ENCODE measurements at places on chromosomes 2 and 18.

DNA sequence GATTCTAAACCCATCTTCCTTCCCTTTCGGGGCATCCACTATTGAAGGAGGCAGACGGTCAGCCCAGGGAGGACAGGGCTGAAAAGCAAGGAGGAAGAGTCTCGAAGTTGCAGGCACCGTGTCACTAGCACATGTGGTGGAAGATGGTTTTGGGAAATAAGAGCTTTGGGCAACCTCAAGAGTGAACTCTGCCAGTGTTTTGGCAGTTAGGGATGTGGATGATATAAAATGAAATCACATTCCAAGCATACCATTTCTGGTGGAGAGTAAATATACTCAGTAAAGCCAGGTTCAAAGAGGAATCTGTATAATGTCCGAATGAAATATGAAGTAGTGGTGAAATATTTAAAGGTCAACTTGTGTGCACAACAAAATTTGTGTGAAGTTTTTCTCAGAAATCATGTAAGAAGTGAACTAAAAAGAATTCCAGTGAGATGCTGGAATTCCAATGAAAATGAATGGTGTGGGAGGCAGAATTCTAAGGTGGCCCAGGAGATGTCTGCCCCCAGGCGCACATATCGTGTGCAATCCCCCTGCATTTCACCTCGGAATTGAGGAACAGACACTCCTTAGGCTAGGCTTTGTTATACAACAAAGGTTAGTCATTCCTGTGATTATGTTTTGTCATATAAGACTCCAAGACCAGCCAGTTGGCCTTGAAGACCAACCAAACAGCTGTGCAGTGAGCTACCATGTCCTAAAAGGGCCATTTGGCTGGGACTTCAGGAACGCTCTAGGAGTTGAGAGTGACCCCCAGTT lies 147.1 kb downstream of the SH3BP4 start:
- no peak for DNase-seq

DNA sequence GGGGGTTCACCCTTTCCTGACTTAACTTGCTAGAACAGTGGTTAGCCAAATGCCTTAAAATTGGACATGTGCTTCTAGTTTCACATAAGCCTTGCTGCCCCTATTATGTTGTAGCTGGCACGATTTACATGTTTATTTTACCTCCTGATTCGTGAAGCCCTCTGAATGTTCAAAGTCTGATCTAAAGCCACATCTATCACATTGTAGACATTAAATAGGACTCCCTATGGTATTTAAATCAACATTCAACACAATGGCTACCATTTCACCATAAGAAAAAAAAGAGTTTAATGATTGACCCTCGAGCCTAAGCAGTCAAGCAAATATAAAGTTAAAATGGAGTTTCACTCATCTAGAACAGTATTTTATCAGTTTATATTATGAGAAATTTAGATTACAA lies 151.5 kb downstream of the GULP1 start:
- no peak for DNase-seq

DNA sequence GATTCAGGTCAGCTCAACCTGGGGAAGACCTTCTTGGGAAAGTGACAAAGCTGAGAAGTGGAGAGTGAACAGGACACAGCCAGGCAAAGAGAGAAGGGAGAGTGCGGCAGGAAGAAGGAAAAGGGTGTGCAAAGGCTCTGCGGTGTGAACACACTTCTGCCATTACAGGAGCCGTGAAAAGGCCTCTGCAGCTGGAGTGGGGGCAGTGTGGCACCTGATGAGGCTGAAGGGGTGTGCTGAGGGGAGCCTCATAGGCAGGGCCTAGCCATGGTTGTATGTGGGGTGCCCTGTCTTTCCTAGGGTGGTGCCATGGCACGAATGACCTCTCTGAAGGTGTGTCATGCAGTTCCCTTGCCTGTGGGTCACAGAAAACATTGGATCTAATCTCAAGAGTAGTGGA lies 347.6 kb downstream of the CYRIA start:
- no peak for DNase-seq

- no peak for DNase-seq
Measured at GRCh38 chr2:210536973-210537650, 19.3 kb upstream of the CPS1 start.

GRCh38 chr18:32300914-32301313 lies 111.1 kb downstream of the MEP1B start:
- DNase-seq: no peak

DNA sequence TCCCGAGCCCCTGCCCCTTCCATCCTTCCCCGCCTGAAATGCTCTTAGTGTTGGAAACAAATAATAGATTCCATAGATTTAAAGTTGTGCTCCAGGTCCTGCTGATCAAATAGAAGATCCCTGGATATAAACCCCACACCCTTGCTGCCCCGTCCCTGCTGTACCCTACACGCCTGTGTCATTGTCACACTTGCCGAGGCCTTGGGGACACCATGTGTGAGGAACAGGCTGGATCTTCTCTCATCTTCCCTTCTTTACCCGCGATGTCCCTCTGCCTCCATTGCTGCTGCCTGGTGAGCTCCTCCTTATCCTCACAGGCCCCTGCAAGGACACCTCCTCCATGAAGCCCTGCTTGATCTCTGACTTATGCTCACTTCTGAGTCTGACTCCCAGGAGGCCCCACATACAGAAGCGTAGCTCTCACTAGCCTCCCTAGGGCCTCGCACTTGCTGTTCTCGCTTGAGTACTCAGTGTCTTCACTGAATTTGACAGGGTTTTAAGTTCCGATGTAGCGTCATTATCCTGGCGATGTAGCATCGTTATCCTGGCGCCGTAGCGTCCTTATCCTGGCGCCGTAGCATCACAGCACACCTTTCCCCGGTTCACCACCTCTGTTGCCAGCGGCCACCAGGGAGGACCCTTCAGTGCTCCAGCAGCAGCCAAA lies 221.9 kb downstream of the NDUFA10 start:
- no peak for DNase-seq

GRCh38 chr2:122081751-122082150 lies 326.3 kb downstream of the TSN start:
- no peak for DNase-seq

- no peak for DNase-seq
Measured at GRCh38 chr2:187976986-187977333, 314.7 kb upstream of the GULP1 start.

- DNase-seq: no peak
Measured at GRCh38 chr2:134232461-134232860, 21.4 kb upstream of the MGAT5 start.

DNA sequence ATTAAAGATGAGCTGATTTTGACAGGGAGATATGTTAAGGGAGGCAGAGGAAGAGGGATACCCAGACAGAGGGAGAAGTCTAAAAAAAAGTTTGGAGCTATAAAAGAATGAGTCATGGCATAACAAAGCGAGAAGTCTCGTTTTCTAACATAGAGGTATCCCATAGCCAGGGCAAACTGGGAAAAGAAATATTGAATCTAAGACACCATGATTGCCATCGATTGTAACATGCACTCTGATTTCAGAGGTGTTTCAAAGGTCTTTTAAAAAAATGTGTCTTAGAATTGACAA lies 110.7 kb downstream of the MDH1 start:
- DNase-seq: no peak

- DNase-seq: no peak
Measured at GRCh38 chr2:38598200-38598990, 4.3 kb downstream of the HNRNPLL start.

DNA sequence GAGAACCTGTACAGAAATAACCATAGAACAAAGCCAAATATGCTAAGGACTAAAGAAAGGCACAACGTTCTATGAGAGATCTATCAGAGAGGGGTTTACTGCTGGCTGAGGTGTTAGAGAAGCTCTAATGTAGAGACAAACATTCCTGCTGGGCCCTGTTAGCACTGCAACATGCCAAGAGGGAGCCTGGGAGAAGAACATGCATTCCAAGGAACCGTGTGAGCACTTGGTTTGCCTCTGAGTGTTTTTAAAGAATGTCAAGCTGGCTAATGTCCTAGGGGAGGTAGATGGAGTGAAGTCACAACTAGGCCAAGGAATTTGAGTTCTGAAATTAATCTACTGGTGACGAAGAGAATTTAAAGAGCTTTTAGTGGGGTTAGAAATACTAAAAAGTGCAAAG lies 384.3 kb upstream of the LYPD1 start:
- DNase-seq: no peak

- no peak for DNase-seq
Measured at GRCh38 chr2:20599001-20599600, 51.8 kb downstream of the HS1BP3 start.

DNA sequence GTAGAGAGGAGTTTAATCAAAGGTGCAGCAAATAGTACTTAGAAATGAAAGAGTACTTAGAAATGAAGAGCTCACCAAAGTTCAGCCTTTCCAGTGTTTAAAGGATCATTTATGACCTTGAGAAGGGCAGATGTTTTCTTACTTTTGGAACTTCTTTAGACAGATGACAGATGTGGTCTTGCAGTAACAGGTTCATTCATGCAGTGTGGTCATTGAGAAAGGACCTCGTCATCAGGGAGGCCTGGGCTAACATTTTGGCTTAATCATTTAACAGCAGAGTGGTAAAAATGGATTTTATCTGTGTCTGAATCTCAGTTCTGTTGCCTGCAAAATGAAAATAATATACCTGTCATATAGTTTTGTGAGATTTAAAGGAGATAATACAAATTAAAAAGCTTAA lies 75.1 kb upstream of the NT5C1B start:
- DNase-seq: no peak

GRCh38 chr2:88196490-88197087 lies 26.4 kb downstream of the THNSL2 start:
- DNase-seq: no peak

- no peak for DNase-seq
Measured at GRCh38 chr2:31765078-31765945, 184.6 kb upstream of the SRD5A2 start.

DNA sequence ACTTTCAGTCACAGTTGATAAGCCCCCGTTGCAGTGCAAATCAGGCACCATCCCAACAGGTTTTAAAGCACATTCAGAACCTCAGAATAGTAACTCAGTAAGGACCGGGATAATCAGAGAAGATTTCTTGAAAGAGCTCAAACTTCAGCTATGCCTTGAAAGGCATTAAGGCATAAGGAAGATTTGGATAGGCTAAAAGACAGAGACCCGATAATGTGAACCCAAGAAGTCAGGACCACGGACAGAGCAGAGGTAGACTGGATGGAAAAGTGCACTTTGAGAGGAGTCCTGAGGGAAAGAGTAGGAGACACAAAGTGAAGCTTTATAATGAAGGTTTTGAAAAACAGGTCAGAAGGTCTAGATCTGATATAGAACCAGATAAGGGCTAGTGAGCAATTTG lies 36.9 kb upstream of the KLF7 start:
- DNase-seq: no peak

- no peak for DNase-seq
Measured at GRCh38 chr2:51511002-51511401, 479.1 kb upstream of the NRXN1 start.

GRCh38 chr2:43227830-43228281 lies 1.4 kb upstream of the ZFP36L2 start:
- no peak for DNase-seq

DNA sequence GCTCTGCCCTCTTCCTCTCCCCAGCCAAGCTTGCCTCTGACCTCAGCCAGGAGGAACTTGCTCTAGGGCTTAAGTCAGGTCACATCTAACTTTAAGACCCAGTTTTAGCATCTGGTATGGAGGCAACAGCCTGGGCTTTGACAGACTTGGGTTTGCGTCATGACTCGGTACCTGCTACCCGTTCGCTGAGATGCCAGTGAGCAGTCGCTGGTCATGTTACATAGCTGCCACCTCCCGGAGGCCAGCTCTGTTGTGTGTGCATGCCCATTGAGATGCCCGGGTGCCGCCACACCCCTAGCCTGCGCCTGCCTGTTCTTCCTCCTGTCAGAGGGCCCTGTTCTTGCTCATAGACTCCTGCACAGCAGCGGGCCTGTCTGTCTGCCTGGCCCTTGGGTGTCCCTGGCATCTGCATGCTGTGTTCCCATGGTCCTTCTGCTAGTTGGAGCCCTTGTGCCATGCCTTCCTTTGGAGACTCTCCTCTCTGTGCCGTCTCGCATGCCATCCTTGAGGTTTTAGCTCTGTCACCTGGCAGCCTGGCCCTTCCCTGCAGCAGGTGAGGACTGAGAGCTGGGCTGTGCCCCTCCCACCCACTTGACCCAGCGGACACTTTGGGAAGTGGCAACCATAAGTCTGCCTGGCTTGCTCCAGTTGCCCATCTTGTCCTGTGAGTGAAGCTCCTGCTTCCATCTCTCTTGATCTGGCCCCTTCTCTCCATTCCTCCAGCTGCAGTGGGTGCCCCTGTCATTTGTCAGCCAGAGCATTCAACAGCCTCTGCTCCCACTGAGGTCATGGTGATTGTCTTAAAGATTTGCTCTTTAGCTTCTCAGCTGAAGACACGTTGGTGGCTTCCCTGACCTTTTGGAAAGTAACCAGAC lies 24.9 kb downstream of the ASAP2 start:
- no peak for DNase-seq

All from activated B cell treated with CpG ODN at 0.5 μM for 24 hours (primary cell).